Bone marrow (tissue), 2 donors: ENCODE measurements at places on chromosomes 2 and 18.

GRCh38 chr2:32732120-32732519 lies 104.3 kb downstream of the TTC27 start:
- no peak for DNase-seq

GRCh38 chr2:224887141-224887540 lies 155.1 kb downstream of the DOCK10 start:
- no peak for DNase-seq

DNA sequence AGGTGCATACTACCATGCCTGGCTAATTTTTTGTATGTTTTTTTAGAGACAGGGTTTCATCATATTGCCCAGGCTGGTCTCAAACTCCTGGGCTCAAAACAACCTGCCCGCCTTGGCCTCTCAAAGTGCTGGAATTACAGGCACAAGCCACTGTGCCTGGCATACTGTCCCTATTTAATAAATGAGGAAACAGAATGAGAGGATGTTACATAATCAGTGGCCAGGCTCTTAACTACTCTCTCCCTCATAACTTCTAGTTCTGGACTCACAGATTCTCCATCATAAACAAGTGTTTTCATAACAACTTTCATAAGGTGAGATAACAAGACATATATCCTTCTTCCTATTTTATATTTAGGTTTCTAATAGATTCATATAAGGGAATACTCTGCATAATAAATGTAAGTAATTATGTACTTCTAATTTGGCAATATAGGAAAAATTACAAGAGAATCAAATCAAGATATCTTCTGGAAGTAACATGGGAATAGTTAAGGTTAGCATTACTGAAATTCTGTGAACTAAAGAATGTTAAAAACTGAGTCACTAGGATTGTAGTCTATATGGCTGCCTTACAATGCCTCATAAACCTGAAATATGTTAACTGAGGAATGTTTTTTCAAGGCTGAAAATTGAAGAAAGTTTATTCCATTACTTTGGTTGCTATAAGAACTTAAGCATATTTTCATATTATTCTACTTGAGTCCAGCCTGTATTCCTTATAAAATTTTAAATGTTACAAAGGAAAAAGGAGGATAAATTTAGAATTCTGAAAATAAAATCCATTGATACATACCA lies 71.3 kb downstream of the SLC25A12 start:
- DNase-seq: no peak

- DNase-seq: no peak
Observed at GRCh38 chr18:63477968-63478367, 1.2 kb downstream of the SERPINB5 start.

- DNase-seq: no peak
Observed at GRCh38 chr2:26466662-26467310, 11.1 kb downstream of the OTOF start.

DNA sequence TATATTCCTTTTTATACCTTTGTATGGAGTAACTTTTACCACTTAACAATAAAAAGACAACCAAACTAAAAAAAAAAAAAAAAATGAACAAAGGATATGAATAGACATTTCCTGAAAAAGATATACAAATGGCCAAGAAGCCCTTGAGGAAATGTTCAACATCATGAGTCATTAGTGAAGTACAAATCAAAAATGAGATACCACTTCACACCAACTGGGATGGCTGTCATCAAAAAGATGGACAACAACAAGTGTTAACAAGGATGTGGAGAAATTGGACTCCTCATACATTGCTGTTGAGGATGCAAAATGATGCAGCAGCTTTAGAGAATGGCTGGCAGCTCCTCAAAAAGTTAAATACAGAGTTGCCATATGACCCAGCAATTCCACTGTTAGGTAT lies 22.6 kb upstream of the SCYGR2 start:
- DNase-seq: no peak

GRCh38 chr2:86782748-86783147 lies 8.0 kb downstream of the CD8A start:
- no peak for DNase-seq

GRCh38 chr2:39476524-39476923 lies 39.4 kb upstream of the MAP4K3 start:
- DNase-seq: no peak

GRCh38 chr2:31889044-31889443 lies 121.8 kb downstream of the MEMO1 start:
- no peak for DNase-seq

- no peak for DNase-seq
Observed at GRCh38 chr2:56473524-56473923, 289.7 kb downstream of the CCDC85A start.

- DNase-seq: no peak
Observed at GRCh38 chr18:64017870-64018269, 48.0 kb downstream of the SERPINB8 start.

GRCh38 chr2:125559186-125559585 lies 1096.8 kb upstream of the GYPC start:
- no peak for DNase-seq

- no peak for DNase-seq
Observed at GRCh38 chr2:8743261-8743660, 61.4 kb downstream of the ID2 start.

DNA sequence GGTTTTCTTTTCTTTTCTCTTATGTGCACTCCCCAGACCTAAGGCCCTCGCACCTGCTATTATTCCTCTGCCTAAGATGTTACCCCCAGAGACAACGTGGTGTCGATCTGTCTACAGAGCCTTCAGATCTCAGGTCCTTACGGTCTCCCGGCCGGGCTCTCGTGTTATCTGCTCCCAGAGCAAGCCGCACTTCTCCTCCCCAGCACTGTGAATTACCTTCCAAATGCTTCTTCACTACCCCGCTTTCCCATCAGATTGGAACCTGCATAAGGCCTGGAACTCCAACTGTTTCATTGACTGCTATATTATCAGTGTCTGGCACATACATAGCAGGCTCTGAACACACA lies 71.2 kb upstream of the ODC1 start:
- DNase-seq: no peak

DNA sequence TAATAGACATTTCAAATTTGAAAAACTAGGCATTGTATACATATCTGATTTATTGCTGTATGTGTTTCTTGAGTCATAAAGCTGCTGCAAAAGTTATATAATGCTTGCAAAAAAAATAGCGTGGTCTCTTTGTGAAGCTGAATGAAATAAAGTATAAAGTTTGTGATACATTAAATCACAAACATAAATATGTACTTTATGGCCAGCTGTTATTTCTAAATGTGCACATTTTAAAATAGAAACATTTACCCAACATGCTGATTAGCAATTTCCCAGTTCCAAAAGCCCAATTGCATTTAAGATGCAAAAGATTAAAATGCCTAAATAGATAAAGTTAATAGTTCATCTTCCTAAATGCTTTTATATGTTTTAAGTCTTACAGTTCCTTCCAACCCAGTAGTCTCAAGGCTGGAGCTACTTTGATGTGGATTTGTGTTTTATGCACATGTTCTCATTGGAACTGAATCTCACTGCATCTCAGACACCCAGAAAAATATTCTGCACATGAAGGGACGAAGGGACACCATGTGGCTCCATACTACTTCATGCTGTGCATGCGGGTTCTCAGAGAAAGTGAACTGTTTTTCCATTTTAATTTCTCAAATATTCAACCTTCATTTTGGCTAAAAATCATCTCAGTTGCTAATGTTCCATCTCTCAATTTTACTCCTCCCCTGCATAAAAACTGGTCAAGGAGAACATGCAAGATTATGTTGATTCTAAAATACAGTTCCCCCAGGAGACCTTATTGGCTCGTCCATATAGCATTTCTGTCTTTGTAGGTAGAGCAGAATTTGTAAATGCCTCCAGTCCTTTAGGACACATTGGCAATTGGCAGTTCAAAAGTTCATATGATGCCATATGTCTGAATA lies 304.6 kb downstream of the MTX2 start:
- DNase-seq: no peak
